ENCODE measurements at places on chromosomes 2 and 18. TPM values are rescaled to one million over a fixed set of nuclear protein-coding genes. Genes with fewer than 3 reads are reported as not detected.

- no peak overlapping the region for H3K4me3 ChIP-seq
- peaks cover 11% of the 10 kb centered on the region for H3K4me1 ChIP-seq
- H3K36me3 ChIP-seq = no peaks in the 10 kb centered on the region
- no peak overlapping the region for H3K27ac ChIP-seq
These were observed 12.5 kb downstream of the ITM2C start for GRCh38 chr2:230877116-230877758.

DNA sequence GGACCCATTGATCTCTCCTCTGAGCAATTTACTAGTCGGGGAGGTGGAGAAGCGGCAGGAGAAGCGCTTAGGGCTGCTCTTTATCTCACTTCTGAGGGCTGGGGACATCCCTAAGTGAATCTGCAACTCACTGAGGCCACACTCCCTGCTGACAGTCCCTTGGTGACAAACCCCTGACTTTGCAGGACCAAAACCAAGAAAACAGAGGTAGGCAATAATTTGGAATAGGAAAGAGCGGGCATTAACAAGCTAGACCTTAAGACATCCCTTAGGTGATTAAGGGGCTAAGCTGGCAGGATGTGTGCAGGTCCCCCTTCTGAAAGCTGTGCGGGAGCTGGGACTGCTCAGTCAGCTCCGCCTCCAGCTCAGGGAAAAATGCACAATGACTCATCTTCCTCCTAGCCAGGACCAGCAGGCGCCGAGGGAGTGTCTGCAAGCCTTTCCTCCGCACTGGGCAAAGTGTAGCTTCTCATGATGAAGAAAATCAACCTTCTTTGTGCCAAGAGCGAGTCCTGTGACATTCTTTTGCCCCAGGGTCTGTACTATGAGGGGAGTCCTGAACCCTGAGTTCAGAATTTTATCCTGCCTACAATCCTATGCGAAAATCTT lies 63.3 kb downstream of the BOD1L2 start:
- H3K27ac ChIP-seq = no peak overlapping the region
- H3K4me1 ChIP-seq = peaks cover 7% of the 10 kb centered on the region
- peak overlapping the region; percentile 61 for H3K4me3 ChIP-seq

DNA sequence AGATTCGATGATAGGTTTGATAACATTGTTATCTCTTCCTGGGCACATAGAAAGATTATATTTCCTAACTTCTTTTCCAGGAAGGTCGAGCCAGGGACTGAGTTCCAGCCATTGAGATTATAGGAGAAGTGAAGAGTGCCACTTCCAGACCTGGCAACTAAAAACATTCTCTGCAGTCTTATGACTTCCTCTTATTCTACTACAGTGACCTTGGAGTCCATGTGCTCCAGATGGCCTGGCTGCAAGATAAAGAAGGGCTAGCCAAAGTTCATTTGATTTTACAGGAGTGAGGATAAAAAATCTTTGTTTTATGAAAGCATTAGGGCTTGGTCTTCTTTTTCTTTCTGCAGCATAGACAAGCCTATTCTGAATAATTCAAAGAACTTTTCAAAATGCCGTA lies 363.0 kb downstream of the FSIP2 start:
- no peak overlapping the region for H3K27ac ChIP-seq
- DNase-seq = no peak
- no peaks in the 10 kb centered on the region for H3K36me3 ChIP-seq
- no peak overlapping the region for H3K4me3 ChIP-seq

DNA sequence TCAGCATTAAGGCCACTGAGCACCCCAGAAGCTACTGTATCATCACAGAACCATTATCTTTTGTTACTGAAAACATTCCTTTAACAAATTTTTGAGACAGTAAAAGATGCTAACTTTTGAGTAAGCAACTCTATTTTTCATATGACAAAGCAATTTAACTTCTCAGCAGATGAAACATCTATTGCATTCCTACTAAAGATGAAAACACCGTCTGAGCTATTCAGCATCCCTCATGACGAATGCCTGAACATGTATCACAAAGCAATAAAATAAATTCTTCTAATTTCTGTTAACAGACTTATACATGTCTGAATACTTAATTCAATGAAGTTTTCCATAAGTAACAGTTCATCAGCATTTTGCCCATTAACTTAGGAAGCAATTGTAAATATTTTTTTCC lies 23.9 kb downstream of the CHN1 start:
- H3K27ac ChIP-seq = no peak overlapping the region
- H3K4me1 ChIP-seq = no peaks in the 10 kb centered on the region
- DNase-seq = no peak
- H3K4me3 ChIP-seq = no peak overlapping the region

- H3K36me3 ChIP-seq = peaks cover 3% of the 10 kb centered on the region
- H3K4me3 ChIP-seq = no peak overlapping the region
- H3K27me3 ChIP-seq = peaks cover 68% of the 10 kb centered on the region
- no peak overlapping the region for H3K27ac ChIP-seq
These were observed 3.4 kb downstream of the ZNF521 start for GRCh38 chr18:25348386-25349130.

DNA sequence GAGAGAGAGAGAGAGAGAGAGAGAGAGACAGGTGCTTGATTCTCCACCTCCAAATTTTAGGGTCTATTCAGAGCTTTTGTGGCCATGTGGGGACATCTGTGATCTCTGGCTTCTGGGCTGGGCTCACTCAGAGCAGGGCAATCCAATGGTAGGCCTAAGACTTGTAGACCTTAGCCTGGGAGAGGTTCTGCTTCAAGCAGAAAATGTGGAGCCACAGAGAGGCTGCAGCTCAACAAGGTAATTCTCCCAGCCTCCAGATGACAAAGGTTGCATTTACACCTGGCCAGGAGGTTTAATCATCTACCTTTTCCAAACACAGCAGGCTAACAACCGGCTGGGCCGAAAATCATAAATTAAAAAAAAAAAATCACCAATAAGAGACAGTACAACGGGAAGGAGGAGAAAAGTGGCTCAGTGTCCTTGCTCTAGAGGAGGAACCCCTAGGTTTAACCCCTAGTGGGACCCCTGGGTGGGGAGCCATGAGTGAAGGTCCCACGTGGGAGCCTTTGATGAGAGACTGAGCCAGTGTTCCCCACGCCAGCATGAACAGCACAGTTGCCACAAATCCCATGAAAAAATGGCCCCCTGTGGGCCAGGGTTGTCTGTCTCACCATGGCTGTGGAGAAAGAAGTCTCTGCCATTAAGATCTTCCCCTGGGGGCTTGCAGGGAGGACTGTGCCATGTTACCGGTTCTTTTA lies 124.0 kb upstream of the GATA6 start:
- no peak for DNase-seq
- H3K4me1 ChIP-seq = no peaks in the 10 kb centered on the region
- no peak overlapping the region for H3K27ac ChIP-seq
- H3K27me3 ChIP-seq = no peaks in the 10 kb centered on the region

DNA sequence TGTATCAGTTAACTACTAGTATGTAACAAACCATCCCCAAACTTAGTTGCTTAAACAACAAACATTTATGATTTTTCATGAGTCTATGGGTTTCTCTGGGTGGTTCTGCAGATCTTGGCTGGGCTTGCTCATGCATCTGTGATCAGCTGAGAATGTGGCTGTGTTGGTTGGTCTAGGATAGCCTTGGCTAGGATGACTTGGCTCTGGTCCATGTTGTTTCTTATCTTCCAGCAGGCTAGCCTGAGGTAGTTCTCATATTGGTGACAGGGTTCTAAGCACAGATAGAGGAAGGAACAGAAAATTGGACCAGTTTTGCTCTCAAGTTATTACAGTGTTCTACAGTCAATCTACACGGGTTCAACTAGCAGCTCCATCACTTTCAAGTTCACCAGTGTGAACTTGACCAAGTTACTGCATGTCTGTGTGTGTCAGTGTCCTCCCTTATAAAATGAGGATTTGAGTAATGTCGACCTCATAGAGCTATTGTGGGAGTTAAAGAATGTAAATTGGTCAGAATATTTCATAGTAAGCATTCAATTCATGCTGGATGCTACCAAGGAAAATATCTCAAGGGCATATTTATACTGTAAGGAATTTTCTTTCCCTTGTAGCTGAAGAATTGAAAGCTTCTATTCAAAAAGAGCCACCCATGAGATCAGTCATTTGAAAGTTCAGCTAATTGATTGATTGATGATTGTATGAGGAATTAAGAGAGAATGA lies 65.3 kb downstream of the MYO3B start:
- no peak for DNase-seq
- no peaks in the 10 kb centered on the region for H3K4me1 ChIP-seq
- H3K4me3 ChIP-seq = no peak overlapping the region
- H3K36me3 ChIP-seq = no peaks in the 10 kb centered on the region
- peaks cover 39% of the 10 kb centered on the region for H3K27me3 ChIP-seq

DNA sequence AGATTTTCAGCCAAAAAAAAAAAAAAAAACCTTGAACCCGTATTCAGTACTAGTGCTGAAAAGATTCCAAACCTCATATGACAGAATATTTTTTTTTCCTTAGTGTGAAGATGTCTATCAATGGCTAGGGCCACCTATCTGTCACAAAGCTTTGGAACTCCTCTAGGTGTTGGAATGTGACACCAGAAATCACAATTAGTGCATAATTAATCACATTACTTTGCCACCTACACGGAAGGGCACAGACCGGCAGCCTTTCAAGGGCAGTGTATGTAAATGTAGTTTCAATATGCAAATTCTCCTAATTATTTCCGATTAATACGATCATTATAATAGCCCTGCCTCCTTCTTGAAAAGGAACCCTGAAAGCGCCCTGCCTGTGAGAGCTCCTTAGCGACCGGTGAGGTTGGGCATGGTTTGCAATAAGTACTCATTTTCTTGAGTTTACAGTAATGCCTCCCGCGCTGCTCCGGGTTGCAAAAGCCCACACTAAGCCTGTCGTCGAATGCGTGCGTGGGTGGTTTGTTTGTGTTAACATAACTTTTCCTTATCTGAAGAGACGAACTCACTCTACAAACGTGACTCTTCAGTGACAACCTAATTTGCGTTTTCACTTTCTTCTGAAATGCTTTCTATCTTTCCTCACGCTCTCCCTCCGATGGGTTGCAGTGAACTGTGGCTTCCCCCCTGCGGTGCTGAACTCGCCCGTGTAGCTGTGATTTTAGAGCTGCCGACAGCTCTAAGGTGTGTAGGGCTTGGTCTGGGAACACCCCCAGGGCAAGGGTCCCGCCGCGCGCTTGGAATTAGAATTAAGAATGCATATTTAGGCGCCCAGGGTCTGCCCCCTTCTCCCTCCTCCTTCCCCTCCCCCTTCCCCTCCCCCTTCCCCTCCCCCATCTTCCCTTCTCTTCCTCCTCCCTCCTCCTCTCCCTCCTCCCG lies 765 bp upstream of the ID2 start:
- peaks cover 20% of the 10 kb centered on the region for H3K27me3 ChIP-seq
- H3K4me3 ChIP-seq = peak overlapping the region; percentile 98
- peaks cover 28% of the 10 kb centered on the region for H3K36me3 ChIP-seq
- H3K4me1 ChIP-seq = peaks cover 36% of the 10 kb centered on the region

DNA sequence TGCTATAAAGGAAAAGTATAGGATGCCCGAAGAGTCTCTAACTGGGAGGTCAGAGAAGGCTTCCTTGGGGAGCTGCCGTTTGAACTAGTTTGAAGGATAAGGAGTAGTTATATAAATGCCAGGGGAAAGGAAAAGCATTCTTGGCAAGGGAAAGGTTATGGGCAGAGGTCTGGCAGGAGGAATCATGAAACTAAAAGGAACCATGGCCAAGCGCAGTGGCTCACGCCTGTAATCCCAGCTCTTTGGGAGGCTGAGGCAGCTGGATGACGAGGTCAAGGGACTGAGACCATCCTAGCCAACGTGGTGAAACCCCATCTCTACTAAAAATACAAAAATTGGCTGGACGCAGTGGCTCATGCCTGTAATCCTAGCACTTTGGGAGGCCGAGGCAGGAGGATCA lies 100.6 kb upstream of the MSH2 start:
- H3K36me3 ChIP-seq = no peaks in the 10 kb centered on the region
- no peak for DNase-seq
- no peak overlapping the region for H3K4me3 ChIP-seq
- peaks cover 7% of the 10 kb centered on the region for H3K4me1 ChIP-seq

DNA sequence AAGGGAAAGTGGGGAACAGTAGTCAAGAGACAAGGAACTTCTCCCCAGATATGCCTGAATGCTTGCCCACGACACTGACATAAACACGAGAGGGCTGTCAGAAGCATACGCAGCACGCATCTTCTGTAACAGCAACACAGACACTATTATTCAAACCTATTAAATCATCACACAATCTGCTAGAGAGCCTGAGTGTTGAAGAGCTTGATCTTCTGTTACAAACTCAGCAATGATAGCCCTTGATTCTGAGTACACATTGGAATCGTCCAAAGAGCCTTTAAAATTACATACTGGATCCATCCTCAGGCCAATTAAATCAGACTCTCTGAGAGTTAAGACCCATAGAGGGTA lies 111.6 kb downstream of the ZNF521 start:
- DNase-seq = no peak
- H3K36me3 ChIP-seq = no peaks in the 10 kb centered on the region
- H3K4me1 ChIP-seq = no peaks in the 10 kb centered on the region
- H3K27me3 ChIP-seq = no peaks in the 10 kb centered on the region
- no peak overlapping the region for H3K27ac ChIP-seq

- H3K4me1 ChIP-seq = peaks cover 6% of the 10 kb centered on the region
- no peak for DNase-seq
- H3K4me3 ChIP-seq = no peak overlapping the region
- peaks cover 8% of the 10 kb centered on the region for H3K36me3 ChIP-seq
- H3K27ac ChIP-seq = no peak overlapping the region
These were observed 17.5 kb downstream of the IGFBP2 start for GRCh38 chr2:216650626-216651257.

DNA sequence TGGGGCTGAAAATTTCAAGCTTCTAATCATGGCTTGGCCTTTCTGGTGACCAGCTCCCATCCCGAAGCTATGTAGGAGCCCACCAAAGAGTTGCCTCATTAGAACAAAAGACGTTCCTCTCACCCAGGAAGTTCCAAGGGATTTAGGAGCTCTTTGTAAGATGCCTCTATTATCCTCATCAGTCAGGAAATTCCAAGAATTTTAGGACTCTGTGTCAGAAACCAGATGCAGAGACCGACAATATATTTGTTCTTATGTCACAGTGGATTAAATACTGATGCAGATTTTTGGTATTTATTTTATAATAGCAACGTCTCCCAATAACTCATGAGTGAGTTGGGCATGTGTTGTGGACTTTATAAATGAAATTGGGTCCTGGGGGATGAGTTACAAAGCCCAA lies 91.8 kb upstream of the SKOR2 start:
- H3K36me3 ChIP-seq = no peaks in the 10 kb centered on the region
- DNase-seq = no peak
- H3K27ac ChIP-seq = no peak overlapping the region
- peaks cover 2% of the 10 kb centered on the region for H3K27me3 ChIP-seq
- no peaks in the 10 kb centered on the region for H3K4me1 ChIP-seq
- H3K4me3 ChIP-seq = no peak overlapping the region

Gene AGXT
- total RNA-seq = not detected

Gene ZBTB7C
- total RNA-seq = 0.56 TPM

Gene DSC3
- not detected for total RNA-seq

Data from activated CD4-positive, alpha-beta T cell treated with anti-CD3 and anti-CD28 coated beads, Interleukin-2, amount 10 ng/mL, durations not matched to agents 24 days and 14 days (primary cell).